ENCODE measurements at places on chromosomes 5 and 9.

DNA sequence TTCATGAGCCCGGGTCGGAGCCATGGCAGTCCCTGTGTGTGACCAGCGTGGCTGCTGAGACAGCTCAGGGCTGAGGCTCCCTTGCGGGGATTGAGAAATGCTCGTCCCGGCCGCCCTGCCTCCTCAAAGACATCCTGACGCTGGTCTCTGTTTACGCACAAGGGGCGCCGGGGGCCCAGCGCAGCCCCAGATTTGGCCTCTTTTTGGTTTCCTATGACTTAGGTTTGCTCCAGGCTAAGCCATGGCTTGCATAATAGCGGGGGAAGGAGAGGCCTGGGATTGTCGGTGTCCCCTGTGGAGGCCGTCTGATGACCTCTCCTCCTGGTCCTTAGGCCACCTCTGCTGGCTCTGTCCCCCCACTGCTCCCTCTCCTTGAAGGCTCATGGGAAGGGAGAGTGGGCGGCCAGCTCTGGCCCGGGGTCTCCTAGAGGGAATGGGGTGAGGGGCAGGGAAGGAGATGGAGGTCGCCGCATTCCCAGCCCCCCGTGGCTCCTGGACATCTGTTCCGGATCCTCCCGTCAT is 3.5 kb downstream of the LAMC3 start:
- DNase-seq, result no peak

DNA sequence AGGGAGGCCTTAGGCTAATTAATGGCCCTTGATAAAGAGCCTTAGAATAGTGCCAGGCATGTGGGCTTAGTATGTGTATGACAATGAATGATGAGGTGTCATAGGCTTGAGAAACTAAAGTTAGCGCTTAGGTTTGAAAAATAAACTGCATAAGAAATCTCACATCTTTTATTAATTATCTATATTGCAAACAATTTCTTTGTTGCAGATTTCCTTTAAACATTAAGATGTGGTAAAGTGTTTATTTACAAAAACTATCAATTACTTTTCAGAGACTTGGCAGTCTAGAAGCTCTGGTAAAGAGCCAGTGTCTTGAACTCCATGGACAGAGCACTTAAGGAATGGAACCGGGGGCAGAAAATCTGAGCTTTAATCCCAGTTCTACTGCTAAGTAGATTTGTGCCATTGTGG is 23.1 kb downstream of the MAP1B start:
- DNase-seq, result no peak

GRCh38 chr9:121609822-121610637 is 41.4 kb upstream of the DAB2IP start:
- DNase-seq, result no peak

GRCh38 chr5:56115589-56115988 is 117.5 kb downstream of the ANKRD55 start:
- DNase-seq, result no peak

DNA sequence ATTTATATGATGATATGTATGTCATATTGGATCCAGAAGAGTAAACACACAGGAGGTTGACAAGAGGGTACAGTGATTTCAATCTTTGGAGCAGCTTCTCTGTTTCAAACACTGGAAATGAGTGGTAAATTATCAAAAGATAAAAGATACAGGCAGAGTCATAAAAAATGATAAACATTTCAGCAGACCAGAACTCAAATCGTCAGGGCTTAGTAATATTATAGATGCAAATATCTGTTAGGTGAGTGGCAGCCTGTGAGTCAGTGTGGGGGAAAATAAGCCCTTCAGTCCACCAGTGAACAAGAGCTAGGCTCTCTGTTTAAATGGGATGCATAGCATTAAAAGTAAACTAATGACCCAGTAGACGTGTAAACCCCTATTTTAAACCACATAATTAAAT is 1378.1 kb downstream of the EFNA5 start:
- no peak for DNase-seq

- DNase-seq, result peak; percentile 49
Measured at GRCh38 chr5:1792842-1793266, 6.8 kb downstream of the MRPL36 start.

DNA sequence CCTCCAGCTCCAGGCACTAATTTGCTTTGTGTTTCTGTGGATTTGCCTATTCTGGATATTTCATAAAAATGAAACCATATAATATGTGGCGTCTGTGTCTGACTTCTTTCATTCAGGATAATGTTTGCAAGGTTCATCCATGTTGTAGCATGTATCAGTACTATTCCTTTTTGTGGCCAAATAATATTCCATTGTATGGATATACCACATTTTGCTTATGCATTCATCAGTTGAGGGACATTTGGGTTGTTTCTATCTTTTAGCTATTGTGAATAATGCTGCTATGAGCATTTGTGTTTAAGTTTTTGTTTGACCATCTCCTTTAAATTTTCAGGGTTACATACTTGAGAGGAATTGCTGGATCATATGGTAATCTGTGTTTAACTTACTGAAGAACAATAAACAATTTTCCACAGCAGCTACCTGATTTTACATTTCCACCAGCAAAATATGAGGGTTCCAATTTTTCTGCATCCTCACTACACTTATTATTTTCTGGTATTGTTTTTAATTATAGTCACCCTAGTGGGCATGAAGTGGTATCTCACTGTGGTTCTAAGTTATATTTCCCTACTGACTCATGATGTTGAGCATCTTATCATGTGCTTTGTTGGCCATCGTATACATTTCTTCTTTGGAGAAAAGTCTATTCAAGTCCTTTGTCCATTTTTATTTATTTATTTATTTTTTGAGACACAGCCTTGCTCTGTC is 63.9 kb downstream of the GCNT4 start:
- DNase-seq, result no peak

- no peak for DNase-seq
Measured at GRCh38 chr5:92421196-92421595, 1038.1 kb upstream of the ARRDC3 start.

- no peak for DNase-seq
Measured at GRCh38 chr5:79803007-79803406, 113.4 kb downstream of the CMYA5 start.

GRCh38 chr5:40680741-40681362 is 1.1 kb downstream of the PTGER4 start:
- peak; percentile 29 for DNase-seq

- DNase-seq, result no peak
Measured at GRCh38 chr9:134887219-134887618, 6.6 kb downstream of the FCN2 start.

DNA sequence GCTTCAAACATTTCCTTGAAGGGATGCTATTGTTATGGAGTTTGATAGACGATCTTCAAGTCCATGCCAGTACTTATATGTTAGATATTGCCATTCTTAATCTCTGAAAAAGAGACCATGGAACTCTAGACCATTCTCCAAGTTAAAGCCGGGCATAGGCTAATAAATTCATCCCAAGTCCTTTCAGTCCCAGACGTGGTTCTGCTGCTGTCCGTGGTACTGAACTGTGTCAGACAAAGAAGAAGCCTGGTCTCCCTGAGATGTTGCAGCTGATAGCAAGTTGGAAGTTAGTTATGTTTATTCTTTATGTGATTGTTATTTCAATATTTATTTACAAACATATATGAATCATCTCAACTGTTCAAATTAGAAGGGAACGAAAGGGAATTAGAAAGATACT is 158.7 kb downstream of the NMUR2 start:
- DNase-seq, result no peak

DNA sequence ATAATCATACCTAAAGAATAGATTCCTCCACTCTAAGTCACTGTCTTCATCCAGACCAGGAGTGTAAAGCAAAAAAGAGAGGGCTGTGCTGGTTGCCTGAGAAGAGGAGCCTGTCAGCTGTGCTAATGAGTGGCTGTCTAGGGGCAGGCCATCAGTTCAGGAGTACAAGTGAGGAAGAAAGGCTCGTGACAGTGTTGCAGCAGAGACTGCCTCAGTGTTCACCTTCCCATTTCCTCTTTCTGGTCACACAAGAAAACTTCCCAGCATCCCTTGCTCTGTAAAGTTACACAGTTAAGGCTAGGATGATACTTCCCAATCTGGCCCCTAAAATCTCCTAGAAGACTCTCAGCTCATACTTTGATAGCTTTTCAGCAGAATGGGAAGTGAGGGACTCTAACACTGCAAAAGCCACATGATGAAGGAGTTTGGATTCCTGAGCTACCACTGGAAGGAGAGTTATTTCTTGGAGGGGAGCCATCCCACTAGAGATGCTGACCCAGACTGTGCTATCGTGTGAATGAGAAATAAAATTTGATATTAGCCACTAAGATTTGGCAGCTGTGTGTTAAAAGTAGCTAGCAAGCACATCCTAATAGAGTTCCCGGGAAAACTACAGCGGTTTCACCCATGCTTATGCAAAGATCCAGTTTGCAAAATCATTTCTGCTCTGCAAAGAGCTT is 67.1 kb downstream of the ADAMTS12 start:
- DNase-seq, result no peak

- no peak for DNase-seq
Measured at GRCh38 chr5:82749461-82749820, 327.8 kb downstream of the TMEM167A start.

GRCh38 chr5:148416921-148417320 is 33.2 kb downstream of the FBXO38 start:
- DNase-seq, result no peak

DNA sequence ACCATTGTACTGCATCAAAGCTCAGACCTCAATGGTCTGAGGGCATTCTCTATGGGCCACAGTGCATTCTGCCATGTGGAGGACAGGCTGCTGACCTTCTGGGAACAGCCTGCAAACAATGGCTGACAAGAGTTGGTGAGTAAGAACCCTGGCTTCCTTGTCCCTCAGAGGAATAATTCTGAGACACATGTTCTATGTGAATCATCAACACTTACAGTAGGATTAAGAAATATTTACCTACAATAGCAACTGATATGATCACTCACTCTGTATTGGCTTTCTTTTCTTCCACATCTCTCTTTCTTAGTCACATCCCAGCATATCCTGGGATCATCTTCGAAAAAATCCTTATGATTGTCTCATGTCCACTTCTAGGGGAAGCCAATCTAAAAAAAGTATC is 306.5 kb upstream of the ITGA1 start:
- no peak for DNase-seq

- DNase-seq, result peak; percentile 4
Measured at GRCh38 chr5:152560512-152561137, 155.5 kb upstream of the NMUR2 start.

- no peak for DNase-seq
Measured at GRCh38 chr9:76630916-76631315, 133.3 kb upstream of the PCA3 start.

DNA sequence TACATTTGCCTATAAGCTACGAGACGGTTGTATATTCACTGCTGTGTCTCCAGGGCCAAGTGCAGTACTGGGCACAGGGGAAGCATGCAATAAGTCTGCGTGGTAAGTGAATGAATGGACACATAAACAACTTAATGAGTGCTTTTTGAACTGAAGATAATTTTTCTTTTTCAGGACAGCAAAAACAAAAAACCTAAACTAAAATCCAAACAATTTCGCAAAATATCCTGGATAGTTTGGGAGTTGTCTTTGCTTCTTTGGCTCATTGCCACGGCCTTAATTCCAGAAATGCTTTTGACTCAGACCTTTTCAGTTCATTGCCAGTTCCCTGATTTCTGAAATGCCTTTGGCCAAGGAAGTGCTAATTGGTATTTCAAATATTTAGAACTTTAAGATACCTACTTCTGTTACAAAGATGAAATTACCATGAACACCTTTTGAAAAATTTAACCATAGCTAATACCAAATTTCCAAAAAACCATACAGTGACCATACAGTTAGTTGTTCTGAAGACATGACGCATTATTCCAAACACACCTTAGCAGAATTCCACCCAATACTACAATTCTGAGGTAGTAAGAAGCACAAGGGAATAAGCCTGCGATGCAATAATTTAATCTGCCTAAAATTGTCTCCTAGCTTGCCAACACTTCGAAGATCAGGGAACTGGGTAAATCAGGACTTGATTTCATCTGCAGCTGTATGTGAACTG is 42.8 kb downstream of the TEK start:
- no peak for DNase-seq

- DNase-seq, result no peak
Measured at GRCh38 chr5:125837866-125838265, 585.3 kb upstream of the GRAMD2B start.

DNA sequence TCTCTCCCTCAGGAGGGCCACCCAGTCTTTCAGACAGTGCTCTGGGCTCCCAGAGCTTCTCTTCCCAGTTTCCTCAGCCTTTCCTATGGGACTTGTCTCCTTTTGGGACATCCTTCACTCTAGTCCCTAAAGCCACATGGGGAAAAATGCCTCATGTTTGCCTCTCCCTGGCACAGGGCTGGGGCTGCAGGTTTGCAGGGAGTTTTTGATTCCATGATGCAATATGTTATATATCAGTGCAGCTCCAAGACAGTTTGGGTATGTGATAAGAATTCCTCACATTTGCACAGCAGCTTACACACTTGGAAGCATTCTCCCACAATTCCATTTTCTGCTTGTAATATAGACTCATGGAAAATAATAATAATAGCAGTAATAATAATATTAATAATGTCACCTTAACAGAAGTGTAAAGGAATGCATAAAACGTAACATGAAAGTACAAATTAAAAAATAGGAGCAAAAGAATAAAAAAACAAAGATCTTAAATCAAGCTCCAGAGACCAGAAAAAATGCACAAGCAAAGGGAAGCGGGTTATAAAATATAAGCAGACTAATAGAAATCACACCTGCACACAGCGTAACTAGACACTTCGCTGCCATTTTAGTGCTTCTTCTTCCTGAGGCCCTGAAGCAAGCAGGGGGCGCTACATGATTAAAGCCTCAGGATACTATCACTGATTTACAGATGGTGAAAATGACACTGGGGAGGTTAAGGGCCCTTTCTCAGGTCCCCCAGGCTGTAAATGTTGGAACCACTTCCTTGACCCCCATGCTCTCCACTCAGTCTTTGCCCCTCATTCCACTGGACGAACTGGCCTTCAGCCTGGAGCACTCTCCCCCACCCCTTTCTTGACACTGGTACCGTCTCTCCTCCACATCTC is 70.0 kb upstream of the IL17B start:
- no peak for DNase-seq

- no peak for DNase-seq
Measured at GRCh38 chr5:68148096-68148495, 67.5 kb upstream of the PIK3R1 start.

DNA sequence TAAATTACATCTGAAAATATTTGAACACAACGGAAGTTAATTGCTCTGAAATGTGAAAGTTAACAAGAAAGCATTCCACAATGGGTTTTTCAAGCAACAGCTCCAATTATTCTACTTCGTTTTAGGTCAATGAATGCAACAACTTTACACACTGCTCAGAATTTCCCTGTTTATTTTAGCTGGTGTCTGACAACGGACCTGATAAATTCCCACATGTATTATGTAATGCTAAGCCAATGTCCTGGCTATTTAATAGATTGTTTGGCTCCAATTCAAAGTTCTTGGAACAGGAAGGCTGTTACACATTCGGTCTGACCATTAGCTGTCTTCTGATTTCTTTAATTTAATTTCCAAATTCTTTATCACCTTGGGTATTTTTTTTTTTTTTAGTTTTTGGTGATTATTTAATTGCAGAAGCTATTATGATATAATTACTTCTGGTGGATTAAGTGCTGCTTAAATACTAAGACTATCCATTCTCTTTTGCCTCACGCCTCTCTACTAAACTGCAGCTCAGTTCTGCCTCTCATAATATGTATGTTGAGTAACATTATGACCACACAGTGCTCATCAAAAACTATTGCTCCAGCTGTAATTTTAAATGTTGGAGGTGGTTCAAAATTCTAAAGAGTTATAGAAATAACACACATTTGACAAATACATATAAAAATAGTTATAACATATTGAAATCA is 57.9 kb downstream of the MEF2C start:
- DNase-seq, result no peak

Data from T-helper 9 cell (primary cell).